Brain (organoid and tissue), 16 donors: ENCODE measurements at places on chromosomes 1 and 21.

DNA sequence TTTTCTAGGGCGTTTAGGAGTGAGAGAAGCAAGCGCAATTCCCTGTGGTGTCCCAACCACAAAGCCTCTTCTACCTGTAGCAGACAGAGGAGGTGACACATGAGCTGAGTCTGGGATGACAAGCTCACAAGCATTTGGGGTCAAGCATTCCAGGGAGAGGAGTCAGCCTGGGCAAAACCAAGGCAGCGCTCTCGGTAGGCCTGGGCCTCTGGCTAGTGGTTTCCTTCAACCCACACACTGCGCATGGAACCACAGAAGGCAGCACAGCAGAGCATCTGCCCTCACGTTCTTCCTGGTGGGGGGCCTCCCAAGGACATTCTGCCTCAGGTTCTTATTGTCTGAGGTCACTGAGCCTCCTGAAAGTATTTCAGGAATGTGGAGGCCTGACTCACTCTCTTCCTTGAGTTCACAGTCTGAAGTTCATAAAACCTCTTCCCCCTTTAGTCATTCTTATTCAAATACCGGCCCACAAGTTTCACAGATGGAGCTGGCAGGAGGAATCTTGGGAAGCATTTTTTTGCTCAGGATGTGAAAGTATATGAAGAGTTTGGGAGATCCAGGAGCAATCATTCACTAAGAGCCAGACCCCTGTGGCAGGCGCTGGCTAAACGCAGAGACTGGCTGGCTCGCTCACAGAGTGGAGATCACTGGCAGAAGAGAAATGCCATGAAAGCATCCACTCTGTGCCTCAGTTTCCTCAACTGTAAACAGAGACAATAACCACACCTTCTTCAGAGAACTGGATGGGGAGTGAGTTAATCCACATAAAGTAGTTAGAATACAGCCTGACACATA lies 26.8 kb downstream of the CCN1 start:
- DNase-seq: no peak

GRCh38 chr1:157085421-157085820 lies 14.2 kb downstream of the ETV3L start:
- DNase-seq: no peak

DNA sequence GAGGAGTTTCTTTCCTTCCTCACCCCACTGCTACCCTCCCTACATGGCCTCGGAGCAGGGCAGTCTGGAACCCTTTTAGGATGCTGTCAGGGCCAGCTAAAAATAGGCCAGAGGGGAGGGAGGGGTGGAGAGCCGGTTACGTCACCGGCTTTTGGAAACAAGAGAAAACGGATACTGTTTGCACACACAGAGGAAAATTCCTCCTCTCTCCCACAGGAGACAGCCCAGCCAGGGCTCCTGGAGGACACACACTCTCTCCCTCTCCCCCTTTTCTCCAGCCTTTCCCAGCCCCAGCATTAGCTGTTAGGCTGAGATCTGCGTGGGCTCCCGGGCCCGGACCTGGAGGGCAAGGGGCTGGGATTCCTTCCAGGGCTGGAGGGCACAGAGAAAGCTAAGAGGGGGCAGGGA lies 20.0 kb upstream of the ALDH4A1 start:
- DNase-seq: peak; percentile 58

- DNase-seq: no peak
Measured at GRCh38 chr1:19464696-19465095, 20.6 kb downstream of the CAPZB start.

GRCh38 chr21:33202464-33203363 lies 27.0 kb upstream of the IFNAR2 start:
- no peak for DNase-seq

GRCh38 chr1:180123463-180123936 lies 31.2 kb upstream of the QSOX1 start:
- DNase-seq: no peak
